ENCODE measurements at places on chromosomes 4 and X.

DNA sequence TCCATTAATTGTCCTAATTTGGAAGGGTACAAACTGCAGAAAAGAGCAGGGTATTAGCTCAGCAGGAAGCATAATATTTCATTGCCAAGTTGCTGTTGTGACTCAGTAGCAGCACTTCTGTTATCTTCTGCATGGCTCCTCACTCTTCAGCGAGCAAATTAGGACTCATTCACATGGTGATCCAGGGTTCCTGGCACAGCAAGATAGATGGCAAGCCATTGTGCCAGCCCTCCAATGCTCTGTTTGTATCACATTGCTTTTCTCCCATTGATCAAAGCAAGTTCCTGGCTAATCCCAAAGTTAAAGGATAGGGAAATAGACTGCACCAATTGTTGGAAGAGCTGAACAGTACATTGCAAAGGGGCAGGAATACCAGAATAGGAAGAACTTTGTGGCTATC lies 382.5 kb upstream of the ATOH1 start:
- no peak for DNase-seq

GRCh38 chr4:153541456-153542096 lies 75.4 kb downstream of the TMEM131L start:
- DNase-seq: peak; percentile 96

DNA sequence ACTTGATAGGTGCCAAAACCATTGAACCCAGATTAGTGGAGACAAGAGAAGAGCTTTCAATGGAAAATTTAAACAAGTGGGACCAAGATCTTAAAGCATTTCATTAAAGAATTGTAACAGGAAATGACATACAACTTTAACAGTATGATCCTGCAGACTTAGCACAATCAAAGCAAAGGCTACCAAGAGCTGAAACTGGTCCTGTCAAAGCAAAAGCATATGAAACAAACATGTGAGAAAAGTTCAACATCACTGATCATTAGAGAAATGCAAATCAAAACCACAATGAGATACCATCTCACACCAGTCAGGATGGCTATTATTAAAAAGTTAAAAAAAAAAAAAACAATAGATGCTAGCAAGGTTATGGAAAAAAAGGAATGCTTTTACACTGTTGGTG lies 425.6 kb downstream of the IL1RAPL1 start:
- no peak for DNase-seq

DNA sequence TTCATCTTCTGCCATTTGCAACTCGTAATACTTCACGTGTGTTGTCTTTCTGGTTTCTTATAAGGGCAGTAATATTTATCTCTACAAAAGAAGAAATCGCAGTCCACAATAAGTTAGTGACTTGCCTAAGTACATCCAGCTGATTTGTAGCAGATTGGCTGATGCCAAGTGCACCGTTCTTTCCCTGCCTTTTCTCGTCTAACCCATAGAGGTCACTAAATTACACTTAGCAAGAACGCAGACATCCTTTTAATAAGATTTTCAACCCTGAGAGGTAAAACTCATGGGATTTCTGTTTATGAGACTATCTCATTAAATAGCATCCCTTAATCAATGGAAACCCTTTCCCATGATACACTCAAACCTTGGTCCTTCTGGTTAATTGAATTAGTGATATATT lies 408.6 kb upstream of the ACTRT1 start:
- DNase-seq: no peak

GRCh38 chr4:151627491-151627890 lies 133.3 kb downstream of the GATB start:
- DNase-seq: peak; percentile 40

DNA sequence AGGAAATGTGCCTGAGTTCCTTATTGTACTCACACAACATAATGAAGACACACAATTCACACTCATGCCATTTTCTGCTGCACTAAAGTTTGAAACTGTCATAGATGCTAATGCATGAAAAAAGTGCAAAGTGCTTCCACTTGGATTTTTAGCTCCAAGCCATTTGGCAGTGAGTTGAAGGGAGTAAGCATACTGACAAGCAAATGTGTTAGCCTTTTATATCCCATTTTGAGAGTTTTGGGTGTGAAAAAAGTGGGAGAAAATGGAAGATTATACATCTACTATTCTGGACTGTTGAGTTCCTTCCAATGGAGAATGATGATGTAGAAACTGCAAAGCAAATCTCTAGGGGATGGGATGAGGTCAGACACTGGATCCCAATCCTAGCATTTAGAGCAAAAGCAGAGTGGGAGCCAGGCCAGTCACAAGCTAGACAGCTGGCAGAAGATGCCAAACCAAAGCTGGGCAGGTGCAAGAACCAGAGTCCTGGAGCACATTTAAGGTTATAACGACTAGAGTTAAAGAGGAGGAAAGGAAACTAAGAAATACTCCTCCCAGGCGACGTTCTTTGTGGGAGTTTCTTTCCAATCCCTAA lies 216.8 kb downstream of the FBXO8 start:
- DNase-seq: no peak

DNA sequence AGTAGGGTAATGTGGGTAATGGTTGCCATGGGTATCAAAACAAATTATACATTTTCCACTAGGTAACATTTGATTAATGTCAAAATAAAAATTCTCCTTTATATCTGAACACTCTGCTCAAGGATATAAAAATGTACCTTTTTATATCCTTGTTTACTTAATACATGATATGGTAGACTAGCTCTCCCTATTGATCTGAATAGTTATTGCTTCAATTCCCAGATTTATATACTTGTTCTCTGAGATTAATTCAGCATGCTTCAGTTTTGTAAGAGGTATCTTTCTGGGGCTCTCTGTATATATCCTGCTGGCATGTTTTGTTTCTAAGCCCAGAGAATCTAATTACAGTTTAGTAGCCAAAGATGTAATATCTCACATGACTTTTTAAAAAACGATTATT lies 169.7 kb downstream of the NPNT start:
- DNase-seq: no peak

- DNase-seq: peak; percentile 26
Measured at GRCh38 chrX:9278475-9279233, 186.2 kb upstream of the TBL1X start.

DNA sequence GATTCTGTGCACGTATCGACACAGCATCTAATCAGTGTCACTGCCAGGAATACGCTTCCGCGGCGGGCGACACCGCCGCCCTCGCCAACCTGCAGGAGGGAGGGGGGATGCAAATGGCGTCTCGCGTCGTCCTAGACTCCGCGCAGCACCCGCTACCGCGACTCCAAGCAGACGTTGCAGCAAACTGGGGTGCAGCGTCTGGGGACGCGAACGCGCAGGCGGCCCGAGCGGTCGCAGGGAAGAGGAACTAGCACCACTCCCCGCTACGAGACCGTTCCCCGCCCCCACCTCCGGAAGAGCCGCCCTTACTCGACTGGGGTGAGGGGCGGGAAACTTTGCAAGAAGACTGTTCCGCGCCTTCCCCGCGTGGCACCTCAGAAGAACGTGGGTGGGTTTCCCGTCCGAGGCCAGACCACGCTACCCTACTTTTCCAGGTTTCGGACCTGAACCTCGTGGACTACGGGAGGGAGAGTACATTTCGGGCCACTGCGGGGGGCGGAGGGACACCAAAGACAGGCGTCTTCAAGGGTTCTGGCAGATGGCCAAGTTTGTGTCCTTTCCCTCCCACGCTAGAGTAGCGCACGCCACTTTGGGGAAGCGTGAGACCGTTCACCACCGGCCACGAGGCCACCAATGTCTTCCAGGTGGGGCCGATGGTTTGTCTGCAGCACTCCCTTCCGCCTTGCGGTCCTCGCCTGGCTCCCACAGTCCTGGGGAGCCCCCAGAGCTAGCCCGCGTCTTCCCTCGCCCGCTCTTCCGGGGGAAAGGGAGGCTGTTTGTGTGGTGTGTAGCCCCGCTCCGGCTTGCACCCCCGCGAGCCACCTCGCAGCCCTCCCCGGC lies 78.0 kb upstream of the BCOR start:
- DNase-seq: peak; percentile 21

GRCh38 chrX:2503591-2504500 lies 3.1 kb upstream of the DHRSX start:
- DNase-seq: no peak

DNA sequence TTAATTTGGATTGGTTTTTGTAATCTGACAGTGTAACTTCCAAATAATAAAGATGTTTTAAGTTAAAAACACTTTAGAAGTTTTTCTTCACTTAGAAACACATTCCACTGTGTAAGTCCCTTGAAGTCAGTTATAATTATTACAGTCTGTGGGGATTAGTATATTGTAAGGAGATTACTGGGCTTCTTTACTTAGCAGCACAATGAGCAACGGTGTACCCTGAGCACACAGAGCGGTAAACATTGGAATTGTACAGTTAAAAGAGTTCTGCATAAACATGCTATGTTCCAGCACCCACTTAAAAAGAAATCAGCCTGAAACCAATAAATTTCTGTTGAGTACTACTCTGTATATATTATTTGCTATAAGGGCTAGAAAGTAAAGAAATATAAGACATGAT lies 44.3 kb downstream of the CCSER1 start:
- DNase-seq: no peak

GRCh38 chr4:148152868-148153625 lies 289.2 kb downstream of the NR3C2 start:
- no peak for DNase-seq

GRCh38 chr4:2436301-2436700 lies 17.5 kb downstream of the CFAP99 start:
- DNase-seq: peak; percentile 63

DNA sequence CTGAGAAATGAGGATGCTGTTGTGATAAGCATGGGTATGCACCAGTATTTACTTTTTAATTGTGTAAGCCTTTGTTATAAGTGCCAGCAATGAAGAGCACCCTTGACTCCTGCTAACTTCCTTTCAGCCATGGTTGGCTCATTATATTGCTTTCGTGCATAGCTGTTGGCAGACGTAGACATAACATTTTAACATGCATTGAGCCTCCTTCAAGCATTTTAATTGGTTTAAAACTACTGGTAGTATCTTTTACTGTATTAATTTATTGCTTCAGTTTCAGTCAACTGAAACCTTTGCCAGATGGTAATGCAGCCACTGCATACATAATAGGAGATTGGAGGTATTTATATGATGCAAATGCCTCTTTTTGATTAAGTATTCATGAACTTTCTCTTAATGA lies 1285.4 kb downstream of the PCDH18 start:
- no peak for DNase-seq

DNA sequence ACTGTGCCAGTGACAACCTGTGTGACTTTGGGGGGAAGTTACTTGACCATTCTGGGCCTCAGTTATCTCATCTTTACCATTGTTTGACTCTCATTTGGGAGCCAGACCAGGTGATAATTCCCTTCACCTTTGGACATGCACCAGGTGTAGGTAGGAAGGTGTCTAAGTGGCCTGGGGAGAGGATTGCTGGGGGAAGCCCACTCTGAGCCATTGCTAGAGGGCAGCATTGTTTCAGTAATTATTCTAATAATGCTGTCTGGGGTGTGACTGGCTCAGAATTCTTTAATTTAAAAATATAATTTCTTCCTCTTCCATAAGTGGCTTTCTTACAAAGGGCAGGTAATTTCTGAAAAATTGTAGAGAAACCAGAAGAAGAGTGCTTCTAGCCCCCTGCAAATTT lies 104.3 kb downstream of the RTL9 start:
- no peak for DNase-seq

GRCh38 chrX:125006704-125007103 lies 313.0 kb upstream of the TEX13C start:
- no peak for DNase-seq

GRCh38 chrX:132837126-132837525 lies 121.3 kb downstream of the HS6ST2 start:
- DNase-seq: peak; percentile 13

DNA sequence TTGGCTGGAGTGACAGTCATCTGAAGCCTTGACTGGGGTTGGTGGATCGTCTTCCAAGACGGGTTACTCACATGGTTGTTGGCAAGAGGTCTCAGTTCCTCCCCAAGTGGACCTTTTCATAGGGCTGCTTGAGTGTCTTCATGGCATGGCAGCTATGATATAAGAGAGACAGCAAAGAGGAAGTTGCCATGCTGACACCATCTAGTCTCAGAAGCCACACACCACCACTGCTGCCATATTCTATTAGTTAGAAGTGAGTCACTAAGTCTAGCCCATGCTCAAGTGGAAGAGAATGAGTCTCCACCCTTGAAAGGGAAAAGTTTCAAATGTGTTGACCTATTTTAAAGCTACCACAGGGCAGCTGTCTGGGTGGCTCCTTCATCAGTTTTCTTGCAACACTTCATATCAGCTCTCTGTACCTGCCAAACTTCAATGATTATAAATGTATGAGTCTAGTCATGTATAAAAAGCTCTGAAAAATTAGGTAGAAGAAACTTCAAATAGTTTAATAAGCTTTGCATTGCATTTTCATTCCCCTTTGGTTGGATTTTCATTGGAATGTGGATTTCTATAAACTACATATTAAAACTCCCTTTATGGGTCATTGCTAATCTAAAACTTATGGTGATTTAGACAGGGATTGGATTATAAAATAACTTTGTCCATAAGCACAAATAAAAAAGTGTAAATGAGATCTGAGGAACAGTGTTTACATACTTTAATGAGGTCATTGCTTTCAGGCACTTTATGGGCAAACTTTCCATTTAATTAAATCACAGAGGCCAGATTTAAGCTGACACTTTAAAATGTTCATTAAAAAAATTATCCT lies 68.0 kb upstream of the ATXN3L start:
- peak; percentile 60 for DNase-seq

GRCh38 chr4:5755679-5756078 lies 44.7 kb downstream of the EVC start:
- no peak for DNase-seq

GRCh38 chr4:7738458-7739076 lies 201.1 kb downstream of the AFAP1 start:
- DNase-seq: no peak

DNA sequence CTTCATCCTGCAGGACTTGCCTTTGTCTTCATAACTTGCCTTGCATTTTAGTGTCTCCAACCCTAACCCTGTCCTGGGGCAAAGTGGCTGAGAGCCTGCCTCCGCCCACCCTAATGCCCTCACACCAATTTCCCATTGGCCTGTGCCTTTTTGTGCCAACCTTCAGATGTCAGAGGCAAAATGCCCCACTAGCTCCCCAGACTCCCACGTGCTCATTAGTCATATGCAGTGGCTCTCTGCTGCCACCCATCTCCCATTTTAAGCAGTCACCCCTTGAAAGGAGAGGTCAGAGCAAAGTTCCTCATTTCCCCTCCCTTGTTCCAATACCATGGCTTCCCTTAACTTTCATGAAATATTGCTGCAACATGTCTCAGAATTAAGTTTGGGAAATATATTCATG lies 74.8 kb upstream of the PASD1 start:
- no peak for DNase-seq

DNA sequence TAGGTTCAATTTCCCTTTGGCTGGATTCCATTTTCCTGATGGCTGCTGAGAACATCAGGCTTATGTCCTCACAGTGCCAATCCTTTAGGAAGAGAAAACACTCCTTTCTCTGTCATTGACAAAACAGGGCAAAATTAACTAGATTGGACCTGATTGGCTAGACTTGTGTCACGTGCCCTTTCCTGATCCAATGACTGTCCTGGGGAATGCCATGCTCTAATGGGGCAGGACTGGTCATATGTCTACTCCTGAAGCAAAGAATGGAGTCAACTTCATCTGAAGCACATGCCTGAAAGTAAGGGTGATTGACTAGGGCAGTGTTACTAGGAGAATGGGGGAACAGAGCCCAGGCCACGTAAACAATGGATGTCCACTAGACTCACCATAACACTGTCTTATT lies 220.4 kb downstream of the KDR start:
- DNase-seq: no peak

GRCh38 chrX:29478336-29479069 lies 736.9 kb upstream of the MAGEB2 start:
- peak; percentile 28 for DNase-seq

- no peak for DNase-seq
Measured at GRCh38 chrX:153924149-153924861, 1.8 kb downstream of the ARHGAP4 start.

GRCh38 chr4:181676546-181676945 lies 566.7 kb upstream of the TENM3 start:
- no peak for DNase-seq

Data from AG08395 (cell line).